ENCODE measurements at places on chromosomes 1 and 21.

DNA sequence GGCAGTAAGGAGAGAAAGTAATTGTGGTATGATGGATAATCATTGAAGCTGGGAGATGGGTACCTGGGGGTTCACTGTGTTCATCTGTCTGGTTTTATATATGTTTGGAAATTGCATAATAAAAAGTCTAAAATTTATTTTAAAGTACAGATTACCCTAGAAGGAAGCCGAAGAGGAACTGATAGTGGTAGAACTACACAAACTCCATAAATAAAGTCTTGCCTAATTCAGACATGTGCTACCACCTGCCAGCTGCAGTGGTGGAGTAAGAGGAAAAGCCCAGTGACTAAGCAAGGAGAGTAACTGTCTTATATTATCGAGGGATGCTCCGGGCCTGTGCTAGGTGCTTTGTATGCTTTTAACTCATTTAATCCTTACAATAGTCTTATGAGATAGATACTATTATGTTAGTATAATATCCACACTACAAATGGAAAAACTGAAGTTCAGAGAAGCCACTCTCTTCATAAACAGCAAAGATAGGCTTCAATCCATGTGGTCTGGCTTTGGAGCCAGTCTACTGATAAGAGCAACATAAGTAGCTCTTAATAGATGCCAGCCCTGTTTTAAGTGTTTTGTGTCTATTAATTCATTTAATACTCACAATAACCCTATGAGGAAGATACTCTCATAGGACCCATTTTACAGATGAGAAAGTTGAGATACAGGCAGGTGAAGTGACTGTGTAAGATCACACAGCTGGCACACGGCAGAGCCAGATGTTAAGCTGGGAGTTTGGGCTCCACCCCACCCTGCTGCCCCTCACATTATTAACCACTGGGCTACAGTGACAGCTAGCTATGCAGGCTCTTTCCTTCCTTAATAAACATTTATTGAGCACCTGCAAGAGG lies 56.8 kb upstream of the HNRNPU start:
- DNase-seq, result no peak

- DNase-seq, result no peak
Observed at GRCh38 chr1:55425310-55425930, 210.3 kb upstream of the USP24 start.

DNA sequence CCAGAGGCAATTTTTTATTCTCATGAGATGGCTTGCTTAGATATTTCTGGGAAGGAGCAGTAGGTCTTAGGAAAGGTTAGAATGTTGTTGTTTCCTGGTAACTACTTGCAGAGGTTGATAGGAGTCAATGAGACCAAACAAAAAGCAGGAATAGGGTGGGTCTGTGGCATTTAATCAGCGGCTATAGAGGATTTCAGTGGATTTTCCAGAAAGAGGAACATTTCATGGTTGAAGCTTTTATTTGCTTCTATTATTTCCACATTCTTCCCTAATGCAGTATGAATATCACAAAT lies 111.3 kb upstream of the PALMD start:
- DNase-seq, result no peak

DNA sequence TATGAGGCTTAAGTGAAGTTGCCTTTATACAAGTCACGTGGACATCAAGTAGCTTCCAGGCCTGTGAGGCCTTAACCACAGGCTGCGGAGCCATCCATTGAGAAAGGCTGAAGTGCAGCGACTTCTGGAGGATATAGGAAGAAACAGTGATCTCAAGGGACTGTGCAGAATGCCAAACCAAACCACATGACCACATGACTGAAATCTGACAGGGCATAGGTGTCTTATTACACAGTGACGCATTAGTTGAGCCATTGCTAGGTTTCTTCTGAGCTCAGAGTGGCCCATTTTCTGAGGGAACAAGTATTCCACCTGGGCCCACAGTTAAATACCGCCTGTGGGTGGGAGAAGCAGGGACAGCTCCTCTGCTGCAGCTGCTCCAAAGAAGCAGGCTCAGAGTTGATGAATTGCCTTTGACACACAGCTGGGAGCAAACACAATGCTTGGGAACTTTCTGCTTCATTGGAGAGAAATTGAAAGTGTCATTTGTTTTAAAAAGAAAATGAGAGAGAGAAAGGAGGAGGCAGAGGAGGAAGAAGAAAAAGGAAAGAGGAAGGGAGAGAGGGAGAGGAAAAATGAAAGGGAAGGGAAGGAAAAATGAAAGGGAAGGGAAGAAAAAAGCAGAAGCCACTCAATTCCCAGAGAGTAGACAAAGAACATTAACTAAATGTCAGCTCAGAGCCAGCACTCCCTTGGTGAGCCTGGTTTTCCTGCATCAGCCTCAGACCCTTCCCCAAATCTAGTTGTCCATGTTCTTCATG lies 94.4 kb downstream of the COLGALT2 start:
- peak; percentile 34 for DNase-seq

GRCh38 chr1:14689996-14690615 lies 91.6 kb downstream of the KAZN start:
- DNase-seq, result no peak

DNA sequence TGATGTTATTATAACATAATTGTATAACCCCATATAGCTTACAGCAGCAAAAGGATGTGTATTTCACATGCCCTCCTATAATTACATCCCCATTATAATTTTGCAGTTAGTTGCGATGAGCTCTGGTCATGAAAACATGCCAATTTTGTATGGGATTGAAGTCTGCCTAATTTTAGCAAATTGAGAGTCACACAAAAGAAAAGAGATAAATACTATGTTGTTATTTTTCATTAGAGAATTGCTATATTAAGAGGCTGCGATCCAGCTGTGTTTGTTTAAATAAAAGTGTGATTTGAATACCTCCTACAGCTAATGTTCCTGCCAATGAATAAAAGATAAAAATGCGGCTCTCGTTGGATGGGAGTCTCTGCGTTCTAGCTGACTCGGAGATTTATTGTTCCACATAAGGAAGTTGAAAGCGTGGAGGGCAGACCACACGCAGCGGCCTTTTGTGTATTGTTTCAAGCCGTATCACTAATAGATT lies 461.0 kb upstream of the NFIA start:
- DNase-seq, result no peak

GRCh38 chr1:176551146-176551545 lies 88.2 kb downstream of the PAPPA2 start:
- no peak for DNase-seq

GRCh38 chr21:41199588-41199987 lies 31.6 kb downstream of the BACE2 start:
- DNase-seq, result no peak

- DNase-seq, result no peak
Observed at GRCh38 chr1:246198115-246198816, 308.8 kb downstream of the SMYD3 start.

GRCh38 chr1:241323514-241324195 lies 33.4 kb downstream of the RGS7 start:
- DNase-seq, result no peak

DNA sequence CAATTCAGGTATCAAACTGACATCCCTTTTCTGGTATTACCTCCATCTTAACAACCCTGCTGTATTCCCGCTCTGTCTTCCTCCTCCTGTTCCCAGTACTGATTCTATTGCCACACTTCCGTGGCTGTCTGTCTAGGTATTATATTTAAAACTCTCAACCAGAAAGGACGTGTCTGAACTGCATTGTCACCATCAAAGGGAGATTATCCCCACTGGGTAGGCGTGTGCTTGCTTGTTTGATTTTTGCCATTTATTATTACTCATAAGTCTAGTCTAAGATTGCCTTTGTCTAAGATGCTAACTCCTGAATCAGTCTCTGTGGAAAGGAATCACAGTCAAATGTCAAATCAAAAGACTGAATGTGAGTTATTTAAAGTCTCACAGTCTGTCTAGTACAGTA lies 650.1 kb downstream of the KCNT2 start:
- no peak for DNase-seq

DNA sequence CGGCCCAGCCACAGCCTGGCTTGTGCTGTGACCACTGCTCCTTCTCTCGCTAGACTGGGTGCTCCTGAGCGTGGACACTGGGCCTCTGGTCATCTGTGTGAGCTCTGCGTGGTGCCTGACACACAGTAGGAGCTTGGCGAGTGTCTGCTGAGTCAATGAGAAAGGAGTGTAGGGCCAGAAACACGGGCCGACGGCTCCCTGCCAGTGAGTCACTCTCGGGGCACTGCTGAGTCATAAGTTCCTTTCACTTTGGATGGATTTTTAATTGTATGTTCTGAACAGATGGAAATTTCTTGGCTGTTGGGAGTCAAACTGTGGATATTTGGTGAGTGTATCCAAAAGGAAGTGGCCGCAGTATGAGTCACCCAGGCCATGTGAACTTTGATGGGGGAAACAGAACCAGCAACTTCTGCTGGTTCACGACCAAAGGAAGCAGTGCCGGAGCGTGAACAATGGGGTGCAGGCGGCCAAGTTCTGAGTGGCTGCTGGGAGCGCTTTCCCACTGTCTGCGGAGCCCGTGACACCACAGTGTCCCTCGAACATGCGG lies 41.0 kb upstream of the COL18A1 start:
- DNase-seq, result peak; percentile 8

DNA sequence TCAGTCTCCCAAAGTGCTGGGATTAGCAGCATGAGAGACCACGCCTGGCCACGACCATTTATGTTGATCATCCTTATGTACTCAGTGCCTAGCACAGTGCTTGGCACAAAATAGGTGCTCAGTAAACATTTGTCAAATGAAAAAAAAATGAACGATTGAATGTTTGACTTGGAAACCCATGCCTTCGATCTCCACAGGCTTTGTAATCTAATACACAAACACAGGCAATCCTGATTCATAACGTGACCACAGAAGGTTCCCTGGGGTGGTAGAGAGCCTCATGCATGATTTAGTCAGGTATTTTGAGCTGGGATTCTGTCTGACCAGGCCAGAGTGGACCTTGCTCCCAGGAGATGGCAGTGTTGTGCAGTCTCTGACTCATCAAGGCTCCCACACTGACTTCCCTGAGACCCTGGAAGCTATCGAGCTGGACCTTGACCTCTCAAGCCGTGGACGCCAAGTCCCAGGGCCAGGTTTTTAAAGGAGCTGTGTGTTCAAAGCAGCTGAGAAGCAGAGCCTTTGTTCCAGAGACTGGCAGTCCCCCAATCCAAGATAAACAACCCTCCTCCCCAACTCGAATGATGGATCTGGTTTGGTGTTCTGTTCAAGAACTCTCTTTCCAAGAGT lies 81.1 kb downstream of the PGM1 start:
- DNase-seq, result no peak

DNA sequence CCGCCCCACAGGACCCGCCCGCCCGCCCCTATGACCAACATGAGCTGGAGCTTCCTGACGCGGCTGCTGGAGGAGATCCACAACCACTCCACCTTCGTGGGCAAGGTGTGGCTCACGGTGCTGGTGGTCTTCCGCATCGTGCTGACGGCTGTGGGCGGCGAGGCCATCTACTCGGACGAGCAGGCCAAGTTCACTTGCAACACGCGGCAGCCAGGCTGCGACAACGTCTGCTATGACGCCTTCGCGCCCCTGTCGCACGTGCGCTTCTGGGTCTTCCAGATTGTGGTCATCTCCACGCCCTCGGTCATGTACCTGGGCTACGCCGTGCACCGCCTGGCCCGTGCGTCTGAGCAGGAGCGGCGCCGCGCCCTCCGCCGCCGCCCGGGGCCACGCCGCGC lies 7.9 kb upstream of the IBA57 start:
- DNase-seq, result no peak

GRCh38 chr1:40949563-40949962 lies 29.9 kb upstream of the CTPS1 start:
- DNase-seq, result no peak

GRCh38 chr1:24872061-24872850 lies 57.8 kb downstream of the RUNX3 start:
- DNase-seq, result no peak

GRCh38 chr1:237394281-237394680 lies 352.3 kb downstream of the RYR2 start:
- no peak for DNase-seq

GRCh38 chr1:8848663-8849386 lies 29.7 kb downstream of the ENO1 start:
- no peak for DNase-seq

DNA sequence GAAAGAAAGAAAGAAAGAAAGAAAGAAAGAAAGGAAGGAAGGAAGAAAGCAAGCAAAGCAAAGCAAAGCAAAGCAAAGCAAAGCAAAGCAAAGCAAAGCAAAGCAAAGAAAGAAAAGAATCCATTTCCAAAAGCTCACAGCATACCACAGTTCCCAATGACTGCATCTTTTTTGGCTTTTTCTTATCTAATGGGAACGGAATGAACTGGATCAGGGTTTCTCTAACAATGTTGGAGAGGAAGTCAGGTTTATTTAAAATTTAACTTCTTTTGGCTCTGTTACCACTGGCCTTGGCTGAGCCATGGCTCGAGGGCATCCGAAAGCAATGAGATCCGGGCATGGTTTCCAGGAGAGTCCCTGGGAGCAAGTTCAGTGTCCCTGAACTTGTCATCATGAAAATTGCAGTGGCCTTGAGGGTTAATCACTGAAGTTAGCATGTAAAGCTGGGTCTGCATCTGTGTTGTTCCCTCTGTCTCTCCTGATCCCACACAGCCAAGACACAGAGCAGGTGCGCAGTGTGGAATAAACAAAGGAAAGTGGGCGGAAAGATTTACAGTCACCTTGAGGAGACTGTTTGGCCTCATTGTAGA lies 34.6 kb upstream of the CTPS1 start:
- no peak for DNase-seq

- DNase-seq, result no peak
Observed at GRCh38 chr1:221444346-221444745, 297.5 kb downstream of the DUSP10 start.

DNA sequence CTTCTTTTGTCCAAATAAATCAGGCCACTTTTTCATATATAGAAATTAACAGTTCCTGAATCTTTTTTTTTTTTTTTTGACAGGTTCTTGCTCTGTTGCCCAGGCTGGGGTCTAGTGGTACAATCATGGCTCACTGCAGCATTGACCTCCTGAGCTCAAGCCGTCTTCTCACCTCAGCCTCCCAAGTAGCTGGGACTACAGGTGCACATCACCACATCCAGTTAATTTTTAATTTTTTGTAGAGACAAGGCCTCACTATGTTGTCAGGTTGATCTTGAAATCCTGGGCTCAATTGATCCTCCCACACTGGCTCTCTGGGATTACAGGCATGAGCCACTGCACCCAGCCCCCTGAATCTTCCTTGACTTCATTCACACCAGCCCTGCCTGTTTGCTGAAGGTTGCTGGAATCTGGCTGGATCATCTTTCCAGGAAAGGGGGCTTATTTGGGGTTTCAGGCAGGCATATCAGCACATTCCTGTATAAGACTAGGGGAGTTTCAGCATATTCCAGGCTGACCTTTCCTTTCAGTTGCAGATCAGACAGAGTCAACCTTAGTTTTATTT lies 78.2 kb upstream of the ARHGAP29 start:
- DNase-seq, result no peak

GRCh38 chr21:29187944-29188343 lies 57.5 kb downstream of the MAP3K7CL start:
- no peak for DNase-seq

DNA sequence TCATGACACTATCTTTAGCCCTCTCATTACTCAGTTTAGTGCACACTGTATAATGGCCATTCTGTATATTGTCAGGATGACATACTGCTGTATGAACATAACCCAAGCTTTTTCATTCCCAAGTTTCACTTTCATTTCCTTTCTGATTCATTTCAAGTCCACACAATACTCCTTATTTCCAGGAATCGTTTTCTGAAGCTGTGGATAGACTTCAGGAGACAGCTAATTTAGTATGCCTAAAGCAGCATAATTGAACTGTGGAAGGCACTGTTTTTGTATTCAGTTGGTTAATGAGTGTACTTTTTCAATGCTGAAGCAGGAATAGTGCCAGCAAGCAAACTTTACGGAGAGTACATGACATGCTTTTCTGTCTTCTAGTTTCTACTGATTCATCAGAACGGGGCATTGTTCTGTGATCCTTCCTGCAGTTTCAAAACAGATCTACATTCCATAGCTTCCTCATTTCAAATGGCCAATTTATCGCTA lies 578.5 kb upstream of the ZP4 start:
- DNase-seq, result no peak
